ENCODE measurements at places on chromosomes 12 and 14.

DNA sequence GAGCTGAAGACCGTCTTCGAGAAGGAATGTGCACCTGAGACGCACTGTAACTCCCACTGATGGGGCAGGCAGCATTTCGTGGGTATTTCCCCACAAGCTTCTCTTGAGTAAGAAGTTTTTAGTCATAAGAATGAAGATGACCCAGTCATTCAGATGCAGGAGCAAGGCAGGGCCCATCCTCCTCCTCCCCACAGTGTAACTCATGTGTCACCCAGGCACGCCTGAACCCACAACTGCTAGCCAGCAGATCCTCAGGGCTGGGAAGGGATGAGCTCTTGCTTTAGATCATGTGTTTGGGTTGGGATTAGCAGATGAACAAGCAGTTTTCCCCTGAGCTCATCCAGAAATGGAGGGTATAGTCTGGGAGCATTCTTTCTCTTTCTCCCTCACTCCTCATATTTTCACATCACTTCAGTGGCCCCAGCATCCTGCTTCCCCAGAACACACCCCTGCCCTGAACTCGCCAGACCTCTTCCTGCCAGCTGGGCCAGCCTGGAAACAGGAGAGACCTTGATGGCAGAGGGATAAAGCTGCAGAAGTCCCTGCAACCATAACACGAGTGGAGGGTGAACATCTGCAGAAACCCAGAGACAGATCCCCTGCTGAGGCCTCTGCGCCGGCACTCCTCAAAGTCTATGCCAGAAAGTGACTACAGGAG, 73.3 kb downstream of the B4GALNT3 start:
- no peaks in the 10 kb centered on the region for H3K4me1 ChIP-seq
- H3K4me3 ChIP-seq, result no peak overlapping the region
- DNase-seq, result no peak
- H3K36me3 ChIP-seq, result no peaks in the 10 kb centered on the region

DNA sequence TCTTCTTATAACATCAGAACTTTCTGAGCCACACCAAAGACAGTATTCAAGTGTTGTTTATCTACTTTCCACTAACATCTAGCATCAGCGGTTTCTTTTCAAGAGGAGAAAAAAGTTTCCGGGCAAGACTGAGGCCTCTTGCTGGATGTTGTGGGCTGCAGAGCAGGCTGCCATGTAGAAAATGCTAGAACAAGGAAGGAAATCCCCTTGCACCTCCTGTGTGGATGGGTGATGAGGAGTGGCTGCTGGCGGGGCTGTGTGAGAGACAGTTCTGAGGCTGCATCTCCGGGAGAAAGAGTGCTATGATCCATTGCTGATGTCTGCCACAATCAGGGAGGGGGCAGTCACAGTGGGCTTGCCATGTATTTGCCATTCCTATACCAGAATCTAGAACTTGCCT, 37.8 kb upstream of the PPP1CC start:
- H3K27ac ChIP-seq, result no peak overlapping the region
- H3K4me3 ChIP-seq, result no peak overlapping the region
- H3K27me3 ChIP-seq, result no peaks in the 10 kb centered on the region
- no peaks in the 10 kb centered on the region for H3K36me3 ChIP-seq
- H3K4me1 ChIP-seq, result no peaks in the 10 kb centered on the region
- no peak for DNase-seq

DNA sequence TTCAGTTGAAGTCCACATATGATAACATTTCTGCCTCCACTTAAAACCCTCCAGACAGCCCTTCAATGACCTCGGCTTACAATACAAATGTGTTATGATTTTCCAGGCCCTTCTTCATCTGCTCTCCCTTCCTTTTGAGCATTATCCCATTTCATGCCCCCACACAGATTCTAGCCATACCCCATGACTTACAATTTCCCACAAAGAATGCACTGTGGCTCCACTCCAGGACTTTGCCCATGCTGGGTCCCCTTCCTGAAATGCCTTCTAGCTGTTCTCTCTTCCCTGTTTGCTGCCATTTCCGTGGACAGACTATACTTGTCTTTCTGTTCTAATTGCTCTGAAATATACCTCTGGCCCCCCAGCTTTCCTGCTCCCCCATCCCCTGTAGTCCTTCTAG, 963.2 kb downstream of the DIO2 start:
- no peak for DNase-seq
- no peaks in the 10 kb centered on the region for H3K36me3 ChIP-seq
- no peak overlapping the region for H3K27ac ChIP-seq
- H3K27me3 ChIP-seq, result no peaks in the 10 kb centered on the region

DNA sequence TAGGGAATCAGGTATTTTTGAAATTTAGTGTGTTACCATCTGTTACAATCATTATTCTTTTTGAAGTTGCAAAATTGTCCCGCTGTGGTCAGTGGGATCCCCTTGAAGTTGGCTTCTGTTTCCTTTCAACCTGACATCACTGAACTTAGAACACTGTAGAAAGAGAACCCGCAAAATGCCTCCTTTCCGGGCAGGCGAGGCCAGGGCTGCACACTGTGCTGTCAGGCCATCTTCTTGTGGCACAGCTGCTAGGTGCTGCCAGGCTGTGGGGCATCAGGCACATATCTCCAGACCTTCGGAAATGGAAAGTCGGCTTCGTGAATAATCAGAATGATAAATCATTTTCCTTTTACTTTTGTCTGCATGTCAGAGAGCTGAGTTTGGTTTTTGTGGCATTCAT, 103.5 kb downstream of the GLT1D1 start:
- no peak overlapping the region for H3K4me3 ChIP-seq
- no peak overlapping the region for H3K27ac ChIP-seq
- H3K27me3 ChIP-seq, result no peaks in the 10 kb centered on the region

DNA sequence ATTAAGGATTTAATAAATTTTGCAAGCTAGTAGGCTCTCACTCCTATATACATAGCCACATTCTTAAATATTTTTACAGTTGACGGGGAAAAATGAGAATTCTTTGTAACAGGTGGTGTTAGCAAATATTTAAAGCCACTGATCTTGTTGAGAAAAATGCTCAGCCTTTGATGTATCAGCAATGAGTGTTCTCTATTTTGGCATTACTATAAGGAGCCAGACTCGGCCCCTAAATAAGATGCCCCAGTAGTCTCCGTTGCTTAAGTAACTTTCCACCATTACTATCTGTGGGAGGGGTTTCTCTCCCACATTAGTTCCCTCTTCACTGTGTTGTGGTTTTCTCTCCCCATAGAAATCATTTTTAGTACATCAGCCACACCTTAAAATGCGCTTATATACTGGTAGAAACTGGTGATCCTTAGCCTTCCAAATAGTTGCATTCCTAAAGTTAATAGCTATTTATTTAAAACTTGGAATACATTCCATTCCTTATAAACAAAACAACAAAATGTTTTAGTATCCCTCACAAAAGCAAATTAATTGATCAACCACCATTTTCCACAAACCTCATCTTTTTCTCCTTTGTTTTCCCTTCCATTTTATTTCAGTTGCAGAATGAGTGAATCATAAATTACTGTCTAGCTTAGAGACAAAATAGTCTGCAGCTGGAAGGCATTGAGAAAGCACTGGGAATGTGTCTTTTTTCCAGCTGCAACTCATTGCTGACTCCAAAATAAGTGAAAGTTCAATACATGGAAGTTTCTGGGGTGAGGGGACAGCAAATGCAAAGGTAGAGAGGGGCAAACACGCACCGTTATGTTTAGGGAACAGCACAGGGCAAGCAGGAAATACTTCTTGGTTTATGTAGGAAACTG, 84.7 kb upstream of the FERMT2 start:
- no peak for DNase-seq
- no peaks in the 10 kb centered on the region for H3K36me3 ChIP-seq
- H3K27me3 ChIP-seq, result no peaks in the 10 kb centered on the region
- H3K27ac ChIP-seq, result no peak overlapping the region
- no peaks in the 10 kb centered on the region for H3K4me1 ChIP-seq

DNA sequence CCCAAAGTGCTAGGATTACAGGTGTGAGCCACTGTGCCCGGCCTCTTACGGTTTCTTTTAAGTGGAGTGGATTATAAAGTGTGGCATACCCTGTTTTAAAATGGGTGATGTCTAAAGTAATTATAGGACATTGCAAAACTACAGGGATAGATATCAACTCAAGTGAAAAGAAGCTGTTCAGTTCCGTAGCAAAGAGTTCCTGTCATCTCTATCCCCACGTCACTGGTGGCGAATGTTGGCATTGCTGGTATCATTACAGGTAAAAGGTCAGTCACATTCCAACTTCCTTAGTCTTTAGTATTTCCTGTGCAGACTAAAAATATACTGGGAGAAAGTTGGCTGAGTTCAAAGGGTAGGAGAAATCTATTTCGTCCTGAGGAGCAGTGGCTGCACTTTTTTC, 95.6 kb upstream of the SLC38A2 start:
- no peaks in the 10 kb centered on the region for H3K4me1 ChIP-seq
- no peak for DNase-seq
- no peaks in the 10 kb centered on the region for H3K27me3 ChIP-seq
- no peak overlapping the region for H3K27ac ChIP-seq
- H3K4me3 ChIP-seq, result no peak overlapping the region

DNA sequence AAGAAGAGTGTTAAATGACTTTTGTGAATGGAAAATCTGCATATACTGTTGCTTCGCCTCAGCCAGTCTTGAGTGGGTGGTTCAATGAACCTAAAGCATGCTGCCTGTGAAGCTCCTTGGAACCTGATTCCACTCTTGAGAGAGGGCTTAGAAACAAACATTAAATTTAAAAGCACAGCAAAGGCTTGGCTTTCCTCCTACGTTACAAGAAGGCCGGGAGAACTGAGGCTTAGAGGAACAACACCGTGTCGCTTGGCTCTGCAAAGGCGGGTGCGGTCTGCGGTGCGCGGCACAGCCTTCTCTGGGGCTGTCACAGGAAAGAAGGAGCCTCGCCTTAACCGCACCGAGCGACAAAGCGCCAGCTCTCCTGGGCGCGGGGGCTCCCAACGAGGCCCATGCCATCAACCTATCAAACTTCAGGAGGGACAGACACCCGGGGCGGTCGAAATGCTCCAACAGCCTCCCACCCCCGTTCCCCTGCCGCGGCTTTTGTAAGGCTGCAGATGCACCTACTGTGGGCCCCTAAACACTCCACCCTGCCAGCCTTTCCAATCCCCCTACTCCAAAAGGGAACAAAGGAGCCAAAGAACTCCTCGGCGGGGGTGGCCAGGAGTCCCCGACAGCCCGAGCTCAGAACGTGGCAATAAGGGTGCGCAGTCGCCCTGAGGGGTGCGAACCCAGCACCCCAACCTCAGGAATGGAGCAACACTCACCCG, 729 bp downstream of the OSBPL8 start:
- H3K4me1 ChIP-seq, result no peaks in the 10 kb centered on the region
- DNase-seq, result no peak
- no peak overlapping the region for H3K27ac ChIP-seq
- H3K27me3 ChIP-seq, result no peaks in the 10 kb centered on the region

GRCh38 chr12:56375598-56376434, 13.2 kb upstream of the APOF start:
- no peak for DNase-seq
- H3K4me1 ChIP-seq, result no peaks in the 10 kb centered on the region
- H3K36me3 ChIP-seq, result no peaks in the 10 kb centered on the region
- H3K27me3 ChIP-seq, result no peaks in the 10 kb centered on the region
- H3K4me3 ChIP-seq, result no peak overlapping the region
